ENCODE measurements at places on chromosomes 2 and 18. TPM values are rescaled to one million over a fixed set of nuclear protein-coding genes. Genes with fewer than 3 reads are reported as not detected.

DNA sequence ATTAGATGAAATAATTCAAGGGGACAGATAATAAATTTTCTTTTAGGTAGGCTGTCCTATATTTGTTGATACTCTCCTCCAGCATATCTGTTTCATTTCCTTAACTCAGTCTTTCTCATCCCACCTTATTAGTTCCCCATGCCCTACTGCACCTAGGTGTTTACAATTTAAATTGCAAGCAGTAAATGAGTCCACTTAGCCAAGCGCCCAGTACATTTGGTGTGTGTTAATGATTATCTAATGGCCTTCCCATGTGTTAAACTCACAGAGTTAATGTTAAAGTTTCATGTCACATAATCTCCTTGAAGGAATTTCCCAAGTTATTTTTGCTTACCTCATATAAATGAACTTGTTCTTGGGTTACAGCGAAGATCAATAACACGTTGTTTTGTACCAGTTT, 31.2 kb downstream of the ITGB6 start:
- DNase-seq = no peak

- DNase-seq = no peak
Observed at GRCh38 chr2:201313362-201313761, 43.8 kb downstream of the FLACC1 start.

GRCh38 chr2:95012881-95013550, 12.5 kb upstream of the MAL start:
- DNase-seq = no peak

- no peak for DNase-seq
Observed at GRCh38 chr18:58239879-58240278, 195.9 kb downstream of the NEDD4L start.

DNA sequence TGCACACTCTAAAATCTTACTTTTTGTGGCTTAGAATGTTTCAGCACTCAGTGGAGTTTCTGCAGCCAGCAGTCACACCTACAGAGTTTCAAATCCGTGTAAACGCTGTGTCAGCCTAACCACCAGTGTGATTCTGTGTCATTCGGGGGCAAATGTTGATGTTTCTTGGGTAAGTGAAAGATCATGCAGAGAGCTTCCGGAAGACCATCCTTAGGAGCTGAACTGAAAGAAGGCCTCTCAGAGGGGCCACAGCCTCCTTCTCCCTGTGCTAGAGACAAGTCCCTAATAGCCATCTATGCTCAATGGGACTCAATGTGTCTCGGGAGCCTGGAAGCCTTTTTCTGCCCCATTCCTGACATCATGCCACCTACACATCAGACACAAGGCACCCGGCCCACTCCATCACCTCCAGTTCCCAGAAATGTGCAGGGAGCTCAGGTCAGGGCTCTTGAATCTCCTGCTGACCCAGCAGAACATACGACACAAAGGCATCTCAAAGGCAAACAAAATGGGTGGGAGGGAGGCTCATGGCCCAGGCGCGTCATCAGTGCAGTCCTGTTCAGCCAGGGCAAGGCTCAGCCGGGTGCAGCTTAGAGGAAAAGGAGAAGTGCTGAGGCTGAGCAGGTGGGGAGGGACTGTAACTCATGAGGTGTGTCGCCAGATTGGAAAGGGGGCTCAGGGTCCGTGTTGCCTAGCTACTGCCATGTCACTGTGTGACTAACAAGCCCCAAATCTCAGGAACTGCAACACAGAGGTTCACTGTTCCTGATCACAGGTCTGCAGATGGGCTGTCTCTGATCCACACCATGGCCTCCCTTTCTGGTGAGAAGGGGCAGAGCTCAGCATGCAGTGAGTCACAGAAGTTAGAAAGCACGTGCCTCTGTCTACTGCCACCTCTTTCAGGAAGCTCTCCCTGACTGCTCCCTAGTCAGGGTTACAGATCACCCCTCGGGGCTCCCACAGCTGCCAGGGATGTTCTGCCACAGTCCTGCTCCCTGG, 82.0 kb downstream of the SMAD7 start:
- no peak for DNase-seq

DNA sequence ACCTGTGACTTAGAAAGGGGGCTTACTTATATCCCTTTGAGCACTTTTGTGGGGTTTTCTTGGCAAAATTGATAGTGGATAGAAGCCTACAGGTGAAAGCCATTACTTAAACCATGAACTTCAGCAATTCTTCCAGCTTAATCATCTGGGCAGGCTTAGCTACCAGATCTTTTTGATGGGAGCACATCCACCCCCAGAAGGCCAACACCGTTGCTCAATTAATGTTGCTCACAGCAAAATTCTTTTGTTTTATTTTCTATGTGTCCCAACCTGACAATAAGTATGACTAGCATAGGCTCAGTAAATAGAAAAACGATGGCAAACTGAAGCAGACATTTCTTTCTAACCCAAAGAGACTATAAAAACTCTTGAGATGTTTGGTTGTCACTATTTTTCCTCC, 269.4 kb upstream of the TCF4 start:
- DNase-seq = no peak

GRCh38 chr2:157785200-157785599, 90.9 kb downstream of the ACVR1 start:
- no peak for DNase-seq

- DNase-seq = no peak
Observed at GRCh38 chr2:227466887-227467600, 4.9 kb upstream of the AGFG1 start.

DNA sequence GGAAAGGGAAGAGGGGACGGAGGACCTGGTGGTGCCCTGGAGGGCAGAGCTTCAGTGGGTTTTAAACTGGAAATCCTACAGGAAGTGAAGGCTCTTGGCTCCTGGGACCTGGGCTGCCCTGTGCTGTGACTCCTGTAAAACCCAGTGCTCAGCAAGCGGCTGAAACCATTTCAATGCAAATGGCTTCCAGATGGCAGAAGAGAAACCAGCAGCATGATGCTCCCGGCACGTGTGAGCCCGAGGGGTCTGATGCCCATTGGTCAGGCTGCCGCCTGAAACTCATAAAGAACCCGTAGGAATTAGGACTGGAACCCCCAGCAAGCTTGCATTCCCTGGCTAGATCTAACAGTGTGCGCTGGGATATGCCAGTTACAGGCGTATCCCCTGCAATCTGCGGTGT, 109.2 kb upstream of the THOC1 start:
- DNase-seq = no peak

The CAPN14 gene
- total RNA-seq = not detected

All from ovary (tissue), 10 donors.